ENCODE measurements at places on chromosomes 12 and 14. TPM values are rescaled to one million over a fixed set of nuclear protein-coding genes. Genes with fewer than 3 reads are reported as not detected.

Gene KRT81
- not detected for total RNA-seq

Gene CCDC197
- not detected for total RNA-seq

Gene AICDA
- total RNA-seq, result not detected

Gene SMIM41
- total RNA-seq, result not detected

Gene NELL2
- total RNA-seq, result 1.0 TPM

Gene CMA1
- total RNA-seq, result 0.52 TPM

Gene DNAJC22
- total RNA-seq, result not detected

Gene APOF
- total RNA-seq, result not detected

Gene SLCO1A2
- not detected for total RNA-seq

Gene APEX1
- 64.2 TPM for total RNA-seq

Gene CLBA1
- total RNA-seq, result 2.1 TPM

Gene GDF3
- total RNA-seq, result 1.0 TPM

Gene PLXNC1
- 17.2 TPM for total RNA-seq

Gene DBX2
- under 0.01 TPM for total RNA-seq

Gene KCNC2
- total RNA-seq, result 0.52 TPM

Gene CARMIL3
- under 0.01 TPM for total RNA-seq

Gene NKX2-1
- total RNA-seq, result not detected

Gene KRT78
- total RNA-seq, result not detected

Gene AJUBA
- 77.8 TPM for total RNA-seq

Gene NOS1
- total RNA-seq, result 0.52 TPM

Gene PRR13
- 15.7 TPM for total RNA-seq

Gene MANSC4
- not detected for total RNA-seq

Gene RPL10L
- not detected for total RNA-seq

Gene TPH2
- not detected for total RNA-seq

Gene NOVA1
- total RNA-seq, result 12.5 TPM

Gene HHIPL1
- 2.6 TPM for total RNA-seq

Gene RNASE2
- not detected for total RNA-seq

Gene RNF212B
- total RNA-seq, result not detected

Gene CCND2
- total RNA-seq, result 152 TPM

Gene LIN7A
- 1.6 TPM for total RNA-seq

Gene SDR9C7
- total RNA-seq, result not detected

Gene LRFN5
- 12.0 TPM for total RNA-seq

Gene PPP1R36
- total RNA-seq, result 0.52 TPM

Gene RPS26
- total RNA-seq, result 36.5 TPM

Gene ARMH4
- total RNA-seq, result 6.8 TPM

Gene IFI27
- 1.6 TPM for total RNA-seq

Gene KCNMB4
- total RNA-seq, result 6.3 TPM

Gene SCN8A
- total RNA-seq, result 0.52 TPM

Gene ACSS3
- 14.6 TPM for total RNA-seq

Gene RGS6
- 5.2 TPM for total RNA-seq

Gene TCL1A
- 1.6 TPM for total RNA-seq
